ENCODE measurements at places on chromosomes 16 and 17. TPM values are rescaled to one million over a fixed set of nuclear protein-coding genes. Genes with fewer than 3 reads are reported as not detected.

Gene GPR142
- 0.85 TPM for total RNA-seq

Gene ZNF689
- total RNA-seq, result 12.0 TPM

Gene STH
- not detected for total RNA-seq

Gene PRSS33
- 0.32 TPM for total RNA-seq

Gene OR1F1
- total RNA-seq, result not detected

Gene SLFN5
- total RNA-seq, result 110 TPM

Gene RCVRN
- total RNA-seq, result 1.4 TPM

Gene TUBB3
- 2.4 TPM for total RNA-seq

Gene CCL3
- total RNA-seq, result 22.4 TPM

Gene SALL1
- total RNA-seq, result not detected

Gene TBC1D3G
- 5.2 TPM for total RNA-seq

Gene ABCA9
- 2.4 TPM for total RNA-seq

Gene OTOP3
- not detected for total RNA-seq

Gene KRT37
- total RNA-seq, result not detected

Gene TNFSF13
- 14.5 TPM for total RNA-seq

Gene ADGRG1
- total RNA-seq, result 6.9 TPM

Gene CXCL16
- 45.5 TPM for total RNA-seq

Gene BFAR
- 68.7 TPM for total RNA-seq

Gene KRTAP4-5
- total RNA-seq, result not detected

Gene ARL5C
- total RNA-seq, result not detected

Measured in spleen (tissue), 13 donors.